Activated CD8-positive, alpha-beta memory T cell treated with anti-CD3 and anti-CD28 coated beads, Interleukin-2, amount 50 U/mL, for 48 hours (primary cell): ENCODE measurements at places on chromosomes 16 and 17.

GRCh38 chr17:67571478-67571877, 146.3 kb upstream of the NOL11 start:
- DNase-seq, result no peak

- DNase-seq, result peak; percentile 30
These were observed 36.0 kb upstream of the RBFOX3 start for GRCh38 chr17:79646721-79647455.

DNA sequence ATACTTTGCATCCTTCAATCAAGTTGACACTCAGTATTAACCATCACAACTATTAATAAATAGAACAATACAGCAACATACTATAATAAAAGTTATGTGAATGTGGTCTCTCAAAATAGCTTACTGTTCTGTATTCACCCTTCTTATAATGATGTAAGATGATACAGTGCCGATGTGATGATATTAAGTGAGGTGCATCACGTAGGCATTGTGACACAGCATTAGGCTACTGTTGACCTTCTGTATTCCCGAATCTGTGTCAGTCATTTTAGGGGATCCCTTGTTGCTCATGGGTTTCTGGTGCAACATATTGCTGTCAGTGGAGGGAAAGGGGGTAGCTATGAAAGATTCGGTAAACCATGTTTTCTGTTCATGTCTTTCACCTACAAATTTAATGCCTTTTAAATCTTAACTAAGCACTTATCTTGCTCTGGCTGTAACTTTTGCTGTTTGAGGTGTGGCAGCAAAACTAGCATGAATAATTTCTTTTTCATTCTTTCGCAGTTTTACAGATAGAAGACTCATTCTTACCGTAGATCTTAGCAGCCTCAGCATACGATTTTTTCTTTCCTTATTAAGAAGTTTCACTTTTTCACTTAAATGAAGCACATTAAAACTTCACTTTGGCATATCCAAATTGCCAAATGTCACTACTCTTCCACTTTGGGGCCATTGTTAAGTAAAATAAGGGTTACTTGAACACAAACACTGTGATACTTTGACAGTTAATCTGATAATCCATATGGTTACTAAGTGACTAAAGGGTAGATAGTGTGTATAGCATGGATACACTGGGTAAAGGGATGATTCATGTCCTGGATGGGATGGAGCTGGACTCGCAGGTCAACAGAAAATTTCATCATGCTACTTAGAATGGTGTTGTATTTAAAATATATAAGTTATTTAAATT, 29.6 kb downstream of the NFAT5 start:
- DNase-seq, result no peak

GRCh38 chr17:31486351-31487062, 95.0 kb downstream of the RAB11FIP4 start:
- DNase-seq, result no peak

DNA sequence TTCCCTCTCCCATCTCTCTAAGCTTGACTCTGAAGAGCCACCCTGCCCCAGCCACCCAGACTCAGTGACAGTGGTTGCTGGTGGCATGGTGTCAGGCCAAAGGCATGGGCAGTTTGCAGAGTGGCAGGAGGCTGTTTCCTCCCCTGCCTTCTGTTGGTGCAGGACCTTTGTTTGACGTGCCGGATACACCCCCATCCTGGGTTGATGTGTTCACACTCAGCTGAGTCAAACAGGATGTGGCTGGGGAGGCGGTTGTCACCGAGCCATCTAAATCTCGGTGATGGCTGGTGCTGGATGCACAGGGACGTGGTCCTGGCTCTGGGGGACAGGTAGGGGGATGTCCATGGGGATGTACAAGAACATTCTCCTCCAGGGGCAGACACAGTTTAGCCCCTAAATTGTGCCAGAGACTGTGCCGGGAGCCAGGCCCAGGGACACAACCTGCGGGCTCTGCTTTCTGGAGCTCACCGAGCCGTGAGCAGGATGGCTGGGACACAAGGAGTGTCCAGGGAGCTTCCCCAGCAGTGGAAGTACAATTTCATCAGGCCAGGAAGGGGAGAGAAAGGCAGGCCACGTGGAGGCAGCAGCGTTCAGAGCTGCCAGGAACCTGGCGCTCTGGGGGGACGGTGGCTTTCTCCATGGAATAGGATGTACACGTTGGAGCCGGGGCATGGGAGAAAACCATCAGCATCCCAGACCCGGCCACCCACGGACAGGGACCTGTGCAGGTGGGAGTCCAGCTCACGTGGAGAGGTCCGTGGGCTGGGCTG, 264.2 kb downstream of the SEC14L1 start:
- peak; percentile 87 for DNase-seq

DNA sequence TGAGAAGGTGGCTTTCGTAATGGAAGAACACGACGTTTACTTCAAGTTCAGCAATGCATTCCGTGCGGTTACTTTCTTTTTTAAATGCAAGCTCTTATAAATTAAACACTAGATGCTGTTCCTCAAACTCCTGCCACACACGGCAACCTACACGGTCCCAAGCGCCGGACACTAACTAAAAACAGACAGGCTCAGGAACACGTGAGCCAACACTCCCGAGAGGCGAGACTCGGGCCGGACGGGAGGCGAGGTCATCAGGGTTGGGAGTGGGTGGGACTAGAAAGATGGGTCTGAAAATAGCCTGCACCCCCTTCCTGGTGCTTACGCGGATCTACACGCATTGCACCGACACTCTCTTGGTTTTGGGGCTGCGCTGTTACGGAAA, 6.4 kb downstream of the CLCN7 start:
- DNase-seq, result no peak

DNA sequence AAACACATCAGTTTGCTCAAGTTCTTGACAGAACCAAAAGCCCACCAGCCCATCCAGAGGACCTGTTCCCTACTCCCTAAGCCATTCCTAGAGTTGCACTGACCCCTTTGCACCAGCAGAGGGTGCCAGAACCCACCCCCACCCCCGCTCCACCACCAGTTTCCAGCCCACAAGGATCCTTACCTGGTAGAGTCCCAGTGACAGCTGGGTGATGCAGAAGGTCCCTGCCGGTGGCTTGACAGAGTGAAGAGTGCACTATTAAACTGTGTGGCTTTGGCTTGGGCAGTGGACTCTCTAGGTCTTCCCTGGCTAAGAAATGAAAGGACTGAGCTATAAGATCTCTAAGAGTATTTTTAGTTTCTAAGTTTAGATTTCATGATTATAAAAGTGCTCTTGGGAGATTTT, 73.3 kb upstream of the MTMR4 start:
- DNase-seq, result peak; percentile 77

DNA sequence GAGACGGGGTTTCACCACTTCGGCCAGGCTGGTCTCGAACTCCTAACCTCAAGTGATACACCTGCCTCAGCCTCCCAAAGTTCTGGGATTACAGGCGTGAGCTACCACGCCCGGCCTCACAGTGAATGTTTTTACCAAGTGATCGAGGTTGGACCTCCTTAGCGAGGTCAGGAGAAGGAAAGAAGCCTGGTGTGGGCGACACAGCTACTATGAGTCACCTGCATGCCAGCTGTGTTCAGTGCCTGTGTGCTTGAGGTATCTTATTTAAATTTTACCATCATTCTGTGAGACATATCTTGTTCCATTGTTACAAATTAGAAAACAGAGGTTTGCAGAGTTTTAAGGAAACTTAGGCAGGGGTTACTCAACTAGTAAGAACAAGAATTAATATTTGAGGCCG, 174.8 kb upstream of the DYNLRB2 start:
- no peak for DNase-seq

DNA sequence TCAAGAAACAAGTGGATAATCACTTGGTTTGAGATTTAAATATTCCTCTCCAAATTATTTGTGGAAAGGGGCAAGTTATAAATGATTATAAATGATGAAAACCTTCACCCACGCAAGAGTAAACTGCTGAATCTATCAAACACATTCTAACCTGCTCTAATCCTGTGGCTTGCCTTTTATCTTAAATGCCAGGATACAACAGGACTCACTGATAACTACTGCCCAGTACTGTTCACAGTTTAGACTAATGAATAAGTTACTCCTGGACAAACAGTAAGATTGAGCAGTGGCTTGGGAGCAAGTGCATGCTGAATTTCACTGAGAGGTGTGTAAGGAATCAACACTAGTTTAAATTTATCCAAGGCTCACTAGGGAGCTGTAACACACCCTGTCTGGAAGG, 31.1 kb downstream of the IGF2BP1 start:
- no peak for DNase-seq

- DNase-seq, result no peak
These were observed 38.7 kb downstream of the LAT start for GRCh38 chr16:29023279-29024277.

- DNase-seq, result no peak
These were observed 6.2 kb upstream of the SLC25A19 start for GRCh38 chr17:75295201-75296158.

DNA sequence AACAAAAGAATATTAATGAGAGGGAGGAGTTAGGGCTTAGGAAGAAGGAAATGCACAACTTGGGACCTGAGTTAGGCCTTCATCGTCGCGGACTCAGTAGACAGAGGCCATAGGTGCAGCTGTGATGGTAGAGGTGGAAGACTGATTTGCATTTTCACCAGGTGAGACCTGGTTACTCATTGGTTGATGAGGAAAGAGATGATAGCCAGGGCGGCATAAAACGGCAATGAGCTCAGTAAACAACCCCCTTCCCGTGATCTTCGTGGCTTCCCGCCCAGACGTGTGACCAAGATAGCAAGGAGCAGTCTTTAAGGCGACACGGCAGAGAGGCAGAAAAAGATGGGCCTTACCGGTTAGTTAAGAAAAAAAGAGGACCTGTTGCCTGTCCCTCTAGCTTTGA, at the start of gene TMC5:
TSS of gene TMC5 (plus strand) at position 244 of the 400 bp plus-strand sequence. CDS start 22,156 bp downstream, outside the sequence.
- DNase-seq, result no peak

GRCh38 chr17:41751288-41751687, 16.8 kb upstream of the HAP1 start:
- DNase-seq, result no peak

- no peak for DNase-seq
These were observed 60.6 kb downstream of the C16orf82 start for GRCh38 chr16:27127308-27127707.
